Stimulated activated CD4-positive, alpha-beta T cell treated with anti-CD3 and anti-CD28 coated beads, Interleukin-4, amount 100 ng/mL, for 4 hours (primary cell): ENCODE measurements at places on chromosomes 11 and 22.

DNA sequence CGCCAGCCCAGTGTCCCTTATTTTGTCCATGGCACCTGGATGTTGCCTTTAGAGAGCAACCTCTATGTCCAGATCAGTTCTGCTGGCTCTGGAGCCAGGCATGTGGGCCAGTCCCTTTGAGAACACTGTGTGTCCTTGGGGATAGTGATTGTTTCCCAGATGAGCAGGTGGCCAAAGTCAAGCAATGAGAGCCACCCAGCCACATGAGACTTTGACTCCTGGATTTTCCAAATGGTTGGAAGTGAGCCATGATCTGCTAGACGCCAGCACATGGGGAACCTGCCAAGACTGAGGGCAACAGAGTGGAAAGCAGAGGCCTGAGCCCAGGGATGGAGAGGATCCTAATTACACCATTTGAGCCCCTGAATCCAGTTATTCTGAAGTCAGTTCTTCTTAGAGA is 479.8 kb downstream of the OPCML start:
- DNase-seq: no peak

- no peak for DNase-seq
These were observed 8.8 kb downstream of the FOXR1 start for GRCh38 chr11:118980191-118980881.

DNA sequence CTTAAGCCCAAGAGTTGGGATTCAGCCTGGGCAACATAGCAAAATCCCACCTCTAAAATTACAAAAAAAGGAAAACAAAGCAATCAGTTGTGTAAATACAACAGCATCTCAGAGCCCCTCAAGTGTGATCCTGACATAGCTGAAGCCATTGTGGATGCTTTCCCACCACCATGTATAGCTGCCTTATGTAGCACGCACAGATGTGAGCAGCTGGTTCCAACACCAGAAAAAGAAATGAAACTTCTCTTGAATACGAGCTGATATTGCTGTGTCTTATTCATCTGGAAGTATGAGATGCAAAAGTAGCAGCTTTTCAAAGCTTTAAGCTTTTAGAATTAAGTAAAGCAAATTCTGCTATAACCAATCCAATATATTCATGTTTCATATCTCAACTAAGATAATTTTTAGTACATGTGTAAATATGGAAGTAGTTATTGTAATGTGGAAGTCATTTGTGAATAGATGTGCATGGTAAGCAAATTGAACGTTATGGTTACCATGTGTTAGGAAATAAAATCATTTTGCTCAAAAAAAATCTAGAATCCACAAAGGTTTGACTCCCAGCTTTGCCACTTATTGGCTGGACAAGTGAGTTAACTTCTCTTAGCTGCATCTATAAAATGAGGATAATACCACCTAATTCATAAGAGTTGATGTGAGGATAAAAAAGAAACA is 63.2 kb downstream of the SGSM3 start:
- no peak for DNase-seq

DNA sequence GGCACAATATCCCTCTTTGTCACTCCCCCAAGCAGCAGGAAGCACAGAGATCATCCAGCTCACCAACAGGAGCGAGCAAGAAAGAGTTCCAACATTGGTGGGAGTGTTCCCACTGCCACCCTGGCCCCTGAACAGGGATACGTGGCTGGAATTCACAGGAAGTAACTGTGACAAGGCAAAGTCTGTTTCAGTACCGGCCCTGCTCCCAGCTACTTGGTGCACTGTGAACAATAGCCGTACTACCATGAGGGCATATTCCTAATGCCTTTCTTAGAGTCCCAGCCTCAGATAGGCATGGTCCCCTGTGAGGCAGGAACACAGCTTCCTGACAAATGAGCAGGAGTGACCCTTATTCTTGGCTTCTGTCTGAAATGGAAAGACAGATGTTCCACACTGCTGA is 1.8 kb upstream of the SLC37A2 start:
- DNase-seq: no peak

GRCh38 chr11:27397624-27398399 is 34.8 kb upstream of the CCDC34 start:
- DNase-seq: no peak

GRCh38 chr11:36248436-36248835 is 40.8 kb downstream of the COMMD9 start:
- no peak for DNase-seq

DNA sequence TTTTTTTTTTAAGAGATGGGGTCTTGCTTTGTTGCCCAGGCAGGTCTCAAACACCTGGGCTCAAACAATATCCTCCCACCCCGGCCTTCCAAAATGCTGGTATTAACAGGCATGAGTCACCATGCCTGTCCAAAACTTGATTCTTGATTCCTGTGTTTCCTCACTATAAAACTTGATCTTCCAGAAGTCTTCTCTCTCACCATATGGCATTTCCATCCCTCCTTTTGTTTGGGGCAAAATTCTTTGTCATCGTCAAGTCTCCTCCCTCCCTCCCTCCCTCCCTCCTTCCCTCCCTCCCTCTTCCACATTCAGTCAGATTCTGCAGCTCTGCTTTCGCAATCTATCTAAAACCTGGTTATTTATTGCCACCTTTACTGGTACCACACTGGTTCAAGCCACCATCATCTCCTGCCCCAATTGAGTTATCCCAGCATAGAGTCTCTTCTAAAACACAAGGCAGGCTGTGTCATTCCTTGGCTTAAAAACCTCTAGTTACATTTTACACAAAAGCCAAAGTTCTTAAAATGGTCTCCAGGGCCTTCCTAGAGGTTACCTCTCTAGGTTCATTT is 65.0 kb upstream of the HORMAD2 start:
- DNase-seq: no peak

- no peak for DNase-seq
These were observed 8.4 kb downstream of the FXYD6 start for GRCh38 chr11:117868088-117868487.
